Erythroblast (primary cell): ENCODE measurements at places on chromosomes 16 and 17.

DNA sequence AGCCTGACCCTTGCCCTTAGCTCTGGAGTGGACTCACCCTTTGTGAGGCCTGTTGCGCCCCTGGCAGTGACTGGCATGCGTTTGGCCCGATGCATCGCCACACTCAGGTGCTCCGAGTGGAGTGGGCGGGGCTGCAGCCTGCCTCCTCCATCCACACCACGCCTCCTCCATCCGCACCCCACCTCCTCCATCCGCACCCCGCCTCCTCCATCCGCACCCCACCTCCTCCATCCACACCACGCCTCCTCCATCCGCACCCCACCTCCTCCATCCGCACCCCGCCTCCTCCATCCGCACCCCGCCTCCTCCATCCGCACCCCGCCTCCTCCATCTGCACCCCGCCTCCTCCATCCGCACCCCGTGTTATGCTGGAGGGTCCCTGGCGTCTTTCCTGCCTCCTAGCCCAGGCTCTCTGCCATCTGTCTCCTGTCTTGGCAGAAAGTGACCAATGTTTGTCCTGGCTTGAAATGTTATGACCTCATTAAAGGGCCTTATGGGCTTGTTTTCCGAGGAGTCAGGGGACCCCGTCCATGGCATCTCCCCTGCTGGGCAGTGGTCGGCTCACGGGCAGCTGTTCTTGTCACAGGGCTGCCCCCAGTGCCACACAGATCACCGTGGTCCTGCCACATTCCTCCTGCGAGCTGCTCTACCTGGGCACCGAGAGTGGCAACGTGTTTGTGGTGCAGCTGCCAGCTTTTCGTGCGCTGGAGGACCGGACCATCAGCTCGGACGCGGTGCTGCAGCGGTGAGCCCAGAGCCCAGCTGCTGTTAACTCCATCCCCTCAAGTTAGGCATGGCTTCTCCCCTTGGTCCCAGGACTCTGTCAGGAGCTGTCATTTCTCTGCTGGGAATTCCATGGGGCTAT lies 28.7 kb upstream of the MYO15B start:
- DNase-seq: no peak

- DNase-seq: no peak
Observed at GRCh38 chr16:89139907-89140361, 31.6 kb upstream of the CDH15 start.

DNA sequence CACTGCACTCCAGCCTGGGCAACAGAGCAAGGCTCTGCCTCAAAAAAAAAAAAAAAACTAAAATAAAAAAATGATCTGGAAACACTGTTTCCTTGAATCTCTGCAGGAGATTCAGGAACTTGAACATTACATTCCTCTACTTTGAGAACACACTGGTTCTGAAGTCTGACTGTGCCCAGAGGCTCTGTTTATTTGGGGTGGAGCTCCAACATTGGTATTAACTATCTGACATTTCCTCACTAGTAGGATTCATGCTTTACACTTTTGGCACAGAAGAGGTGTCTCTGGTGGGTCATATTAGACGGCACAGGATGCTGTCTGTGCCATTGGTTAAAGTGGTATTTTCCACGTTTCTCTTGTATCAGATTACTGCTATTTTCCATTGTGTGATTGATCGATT lies 10.4 kb downstream of the SULT1A2 start:
- DNase-seq: no peak

- DNase-seq: no peak
Observed at GRCh38 chr17:43588121-43588520, 42.0 kb upstream of the ETV4 start.

DNA sequence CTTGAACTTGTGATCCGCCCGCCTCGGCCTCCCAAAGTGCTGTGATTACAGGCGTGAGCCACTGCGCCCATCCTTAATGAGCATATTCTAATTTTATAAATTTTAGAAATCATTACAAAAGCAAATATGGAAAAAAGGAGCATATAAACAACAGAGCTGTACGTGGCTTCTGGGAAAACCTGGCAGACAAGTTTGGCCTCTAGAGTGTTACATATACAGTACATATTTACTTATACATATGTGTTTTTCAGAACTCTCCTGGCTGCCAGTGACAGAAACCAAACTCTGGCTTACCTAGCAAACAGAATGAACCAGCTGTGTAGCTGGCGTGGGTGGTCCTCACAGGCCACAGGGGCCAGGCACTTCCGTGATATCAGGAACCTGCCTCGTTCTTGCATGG lies 10.1 kb downstream of the DRC3 start:
- DNase-seq: no peak

- no peak for DNase-seq
Observed at GRCh38 chr17:19660219-19660870, 11.8 kb downstream of the ALDH3A2 start.

GRCh38 chr17:31877341-31877740 lies 18.3 kb upstream of the COPRS start:
- DNase-seq: no peak

DNA sequence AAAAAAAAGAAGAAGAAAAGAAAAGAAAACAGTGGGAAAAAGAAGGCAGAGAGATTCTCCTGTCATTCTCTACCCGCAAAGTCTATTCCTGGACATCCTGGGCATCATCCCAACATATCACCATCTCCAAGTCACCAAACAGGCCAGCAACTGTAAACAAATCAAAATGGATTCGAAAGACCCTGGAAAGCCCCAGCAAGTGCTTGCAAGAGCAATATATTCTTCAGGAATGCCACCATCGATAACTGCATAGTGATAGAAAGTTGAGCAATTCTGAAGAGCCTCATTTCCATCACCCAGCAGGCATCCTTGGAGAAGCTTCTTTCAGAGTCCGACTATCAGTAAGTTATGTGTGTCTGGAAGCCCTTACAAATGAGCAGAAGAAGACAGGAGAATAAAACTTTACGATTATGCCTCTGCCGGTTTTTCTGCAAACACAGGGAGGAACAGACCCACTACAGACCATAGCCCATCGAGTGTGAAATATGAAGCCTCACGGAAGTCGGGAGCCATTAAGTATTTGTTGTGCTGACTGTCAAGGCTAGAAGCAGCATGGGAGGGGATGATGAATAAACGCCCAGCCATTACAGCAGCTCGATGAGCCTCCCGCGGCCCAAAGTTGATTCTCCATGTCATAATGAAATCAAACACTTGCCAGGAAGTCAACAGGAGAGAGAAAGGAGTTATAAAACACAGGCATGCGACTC lies 64.5 kb upstream of the SEC14L1 start:
- DNase-seq: no peak
